SK-N-DZ (cell line): ENCODE measurements at places on chromosomes 4 and X.

GRCh38 chrX:151000861-151001331, 17.8 kb downstream of the HMGB3 start:
- DNase-seq: no peak

- no peak for DNase-seq
These were observed 52.1 kb downstream of the BTC start for GRCh38 chr4:74742185-74742584.

GRCh38 chrX:1397001-1397400, 5.1 kb upstream of the SLC25A6 start:
- DNase-seq: no peak

DNA sequence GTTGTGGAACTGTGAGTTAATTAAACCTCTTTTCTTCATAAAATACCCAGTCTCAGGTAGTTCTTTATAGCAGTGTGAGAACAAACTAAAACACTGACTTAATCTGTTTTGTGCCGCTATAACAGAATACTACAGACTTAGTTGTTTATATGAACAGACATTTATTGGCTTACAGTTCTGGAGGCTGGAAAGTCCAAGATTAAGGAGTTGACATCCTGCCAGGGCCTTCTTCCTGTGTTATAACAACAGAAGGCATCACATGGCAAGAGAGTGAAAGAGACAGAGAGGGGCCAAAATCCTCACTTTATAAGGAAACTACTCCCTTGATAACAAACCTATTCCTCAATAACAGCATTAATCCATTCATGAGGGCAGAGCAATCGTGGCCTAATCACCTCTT, 42.5 kb upstream of the KCNIP4 start:
- DNase-seq: no peak

DNA sequence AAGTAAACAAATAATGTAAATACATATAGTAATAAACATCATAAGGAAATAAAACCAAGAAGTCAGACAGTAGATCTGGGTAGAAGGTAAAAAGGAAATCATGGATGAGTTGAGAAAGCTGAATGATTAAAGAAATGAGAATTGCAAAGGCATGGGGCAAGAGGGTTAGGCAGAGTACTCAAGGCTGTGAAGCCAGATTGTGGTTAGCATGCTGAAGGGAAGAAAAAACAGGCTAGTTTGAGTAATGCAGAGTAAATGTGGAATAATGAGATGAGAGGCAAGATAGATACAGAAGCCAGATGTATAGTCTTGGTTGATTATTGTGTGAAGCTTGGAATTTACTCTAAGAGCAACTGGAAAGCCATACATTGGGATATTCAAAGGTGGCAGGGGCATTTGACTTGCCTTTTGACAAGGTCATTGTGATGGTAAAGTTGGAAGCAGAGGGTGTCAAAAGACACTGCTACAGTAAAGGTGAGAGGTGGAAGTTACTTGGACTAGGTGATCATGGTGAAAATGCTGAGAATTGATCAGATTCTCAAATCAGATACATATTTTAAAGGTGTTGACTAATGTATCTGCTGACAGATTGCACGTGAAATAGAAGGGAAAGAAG, 307.0 kb downstream of the FSTL5 start:
- DNase-seq: peak; percentile 3

GRCh38 chr4:59063015-59063720, 1953.0 kb upstream of the IGFBP7 start:
- no peak for DNase-seq

DNA sequence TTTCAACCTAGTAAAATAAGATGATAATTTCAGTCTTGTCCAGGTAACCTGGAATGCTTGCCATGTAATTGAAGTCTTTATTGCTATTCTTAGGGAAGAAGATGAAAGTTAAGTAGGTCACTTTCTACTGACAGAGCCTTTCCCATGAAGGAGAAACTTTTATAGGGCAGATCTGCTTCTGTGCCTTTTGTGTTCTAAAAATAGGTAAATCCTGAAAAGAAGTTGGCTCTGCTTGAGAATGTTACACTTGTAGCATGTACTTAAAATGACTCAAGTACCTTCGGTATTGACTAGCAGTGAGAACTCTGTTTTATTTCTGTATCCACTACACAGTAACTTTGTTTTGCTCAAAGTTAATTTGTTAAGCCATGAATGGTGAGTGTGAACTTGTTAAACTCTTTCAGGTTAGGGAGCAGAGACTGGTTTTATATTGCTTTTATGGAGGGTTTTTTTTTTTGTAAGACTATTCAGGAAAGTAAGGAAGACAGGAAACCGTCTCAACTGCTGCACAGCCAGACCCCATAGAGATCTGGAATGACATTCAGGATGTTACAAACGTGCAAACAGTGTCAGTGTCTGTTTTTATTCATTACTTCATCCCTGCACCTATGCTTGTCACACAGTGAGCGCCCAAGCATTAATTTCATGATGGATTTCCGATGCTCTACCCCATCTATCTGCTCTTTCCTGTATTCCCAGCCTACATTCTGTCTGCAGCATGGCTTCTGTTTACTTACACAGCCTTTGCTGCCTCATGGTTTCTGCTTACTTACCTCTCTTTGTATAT, 53.0 kb downstream of the SEPTIN11 start:
- DNase-seq: no peak

DNA sequence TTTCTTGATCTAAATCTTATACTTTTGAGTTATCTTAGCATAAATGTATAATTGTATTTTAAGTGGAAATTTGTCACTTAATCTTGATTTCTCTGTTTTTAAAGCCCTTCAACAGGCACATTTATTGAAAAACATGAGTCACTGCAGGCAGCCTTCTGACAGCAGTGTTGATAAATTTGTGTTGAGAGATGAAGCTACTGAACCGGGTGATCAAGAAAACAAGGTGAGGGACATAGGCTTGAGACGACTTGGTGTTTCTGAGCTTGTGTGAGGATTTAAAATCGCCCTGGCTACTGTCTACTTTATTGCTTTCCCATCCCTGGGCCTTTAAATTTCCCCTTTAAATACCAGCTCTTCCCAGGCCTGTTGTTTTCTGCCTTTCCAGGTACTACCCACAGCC, 55.7 kb downstream of the HTT start:
- no peak for DNase-seq

DNA sequence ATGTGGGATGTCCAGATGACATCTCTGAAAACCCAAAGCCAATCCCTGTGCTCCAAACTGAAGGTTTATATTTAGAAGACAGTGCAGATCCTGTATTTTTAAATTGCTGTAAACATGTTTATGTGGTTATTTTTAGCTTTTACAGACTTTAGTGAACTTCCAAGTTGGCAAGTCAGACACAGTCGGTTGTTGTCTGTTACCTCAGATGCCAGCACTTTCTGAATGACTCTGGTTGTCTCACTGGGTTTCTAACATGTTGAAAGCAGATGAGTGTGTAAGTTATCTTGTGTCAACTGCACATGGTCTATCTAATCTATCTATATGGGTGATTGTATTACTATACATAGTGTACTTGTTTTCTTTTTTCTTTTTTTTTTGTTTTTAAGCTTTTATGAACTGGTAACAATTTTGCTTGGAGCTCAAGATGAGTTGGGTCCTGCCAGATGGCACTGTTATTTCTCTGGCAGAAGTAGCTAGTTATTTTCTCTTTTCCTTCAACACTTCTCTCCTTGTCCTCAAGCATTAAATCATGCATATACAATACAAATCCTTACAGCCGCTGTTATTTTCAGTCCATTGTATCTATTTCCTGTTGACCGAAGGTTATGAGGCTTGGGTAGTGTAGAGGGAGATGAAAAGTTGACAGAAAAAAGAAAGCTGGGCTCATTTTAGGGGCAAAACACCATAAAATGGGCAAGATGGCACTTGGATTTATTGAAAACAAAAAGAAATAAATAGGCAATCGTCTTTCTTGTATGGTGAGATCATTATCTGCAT, 66.3 kb downstream of the GAB1 start:
- no peak for DNase-seq

- DNase-seq: no peak
These were observed 1026.0 kb downstream of the ADGRL3 start for GRCh38 chr4:62226082-62226481.

DNA sequence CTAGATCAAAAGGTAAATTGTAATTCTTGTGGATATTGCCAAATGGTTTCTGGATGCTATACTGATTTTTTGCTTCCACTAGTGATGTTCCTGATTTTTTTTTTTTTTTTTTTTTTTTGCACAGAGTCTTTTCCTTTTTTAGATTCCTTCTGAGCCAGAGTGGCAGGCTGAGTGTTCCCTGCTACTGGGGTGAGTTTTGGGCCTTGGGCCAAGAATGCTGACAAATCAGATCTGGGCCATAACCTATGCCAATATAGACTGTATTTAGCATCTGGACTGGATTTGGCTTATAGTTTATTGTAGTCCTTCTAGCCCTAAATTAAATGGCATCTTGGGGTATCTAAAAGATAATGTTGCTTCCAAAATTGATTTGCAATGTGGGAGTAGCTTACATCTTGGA, 52.8 kb downstream of the REPS2 start:
- DNase-seq: no peak

GRCh38 chrX:71579136-71579989, 1.1 kb downstream of the GCNA start:
- DNase-seq: no peak

DNA sequence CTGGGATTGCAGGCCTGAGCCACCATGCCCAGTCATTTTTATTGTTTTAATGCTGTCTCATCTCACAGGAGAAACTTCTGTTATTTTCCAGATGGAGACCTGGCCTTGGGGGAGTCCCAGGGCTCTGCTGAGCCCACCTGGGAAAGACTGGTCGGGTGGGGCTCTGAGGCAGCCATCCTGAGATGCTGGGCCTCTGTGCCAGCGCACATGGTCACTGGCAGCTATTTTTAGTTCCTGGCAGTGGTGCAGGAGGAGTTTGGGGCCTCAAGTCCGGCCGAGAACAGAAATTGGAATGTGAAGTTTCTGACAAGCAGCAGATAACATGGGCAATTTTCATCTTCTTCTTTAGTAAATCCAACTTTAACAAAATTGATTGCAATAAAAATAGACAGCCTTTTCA, 44.5 kb downstream of the SORCS2 start:
- DNase-seq: no peak

DNA sequence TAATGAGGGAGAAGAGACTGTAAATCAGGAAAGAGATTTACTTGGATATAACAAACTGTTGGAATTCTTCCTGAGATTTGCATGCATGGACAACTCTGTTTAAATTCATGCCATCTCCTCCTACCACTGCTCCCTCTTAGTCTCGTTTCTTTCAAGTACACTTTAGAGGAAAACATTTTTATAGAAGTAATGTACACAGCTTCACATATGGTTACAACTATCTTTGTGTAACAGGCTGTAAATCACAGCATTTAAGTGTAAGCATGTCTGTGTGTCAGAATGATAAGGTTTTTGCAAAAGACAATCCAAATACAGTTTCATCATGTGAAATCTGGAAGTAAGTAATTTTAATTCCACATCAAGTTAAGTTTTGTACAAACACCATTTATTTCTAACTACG, 21.5 kb upstream of the ENPEP start:
- DNase-seq: no peak

DNA sequence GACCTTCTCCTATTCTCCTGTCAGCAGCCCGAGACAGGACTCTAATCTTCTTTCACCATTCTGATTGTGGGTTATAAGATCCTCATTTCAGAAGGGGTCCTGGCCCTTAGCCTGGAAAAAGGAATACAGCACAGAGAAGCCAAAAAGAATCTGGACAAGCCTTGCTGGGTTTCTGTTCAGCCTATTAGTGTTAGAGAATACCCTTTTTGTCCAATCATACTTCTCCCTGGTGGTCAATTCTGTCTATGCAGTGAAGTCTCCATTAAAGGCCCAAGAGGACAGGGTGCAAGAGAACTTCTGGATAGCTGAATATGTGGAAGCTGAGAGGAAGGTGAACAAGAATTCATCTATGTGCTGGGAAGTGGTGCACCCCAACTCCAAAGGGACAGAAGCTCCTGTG, 105.7 kb upstream of the AGA start:
- no peak for DNase-seq

DNA sequence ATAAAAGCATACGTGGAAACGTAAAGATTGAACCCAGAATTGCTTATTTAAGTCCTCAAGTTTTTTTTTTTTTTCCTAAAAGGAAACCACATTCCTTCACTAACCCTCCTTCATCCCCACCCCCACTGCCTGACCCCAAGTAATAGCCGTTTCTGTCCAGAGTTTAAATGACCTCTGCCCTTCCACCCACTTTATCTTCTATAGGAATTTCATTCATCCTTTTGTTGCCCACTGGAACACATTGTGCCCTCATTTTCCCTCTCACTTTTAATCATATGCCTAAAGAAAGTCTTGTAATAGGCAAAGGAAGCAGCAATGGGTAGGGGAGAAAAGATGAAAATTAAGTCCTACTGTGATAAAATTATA, 62.7 kb downstream of the SH3RF1 start:
- no peak for DNase-seq
